Stimulated activated CD4-positive, alpha-beta T cell treated with anti-CD3 and anti-CD28 coated beads, Interleukin-1b, Interleukin-23, amount 100 ng/mL, for 48 hours (primary cell): ENCODE measurements at places on chromosomes 16 and 17.

- no peak for DNase-seq
Observed at GRCh38 chr16:57245472-57246113, 534 bp downstream of the ARL2BP start.

DNA sequence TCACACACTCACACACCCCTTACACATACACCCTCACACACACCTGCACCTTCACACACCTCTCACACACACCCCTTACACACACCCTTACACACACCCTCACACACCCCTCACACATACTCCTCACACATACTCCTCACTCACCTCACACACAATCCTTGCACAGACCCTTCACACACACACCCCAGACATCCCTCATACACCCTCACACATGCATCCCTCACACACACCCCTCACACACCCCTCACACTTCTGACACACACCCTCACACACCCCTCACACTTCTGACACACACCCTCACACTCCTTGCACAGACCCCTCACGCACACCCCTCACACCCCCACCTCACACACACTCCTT, 23.9 kb downstream of the C17orf67 start:
- no peak for DNase-seq

- no peak for DNase-seq
Observed at GRCh38 chr16:51312363-51313150, 161.5 kb upstream of the SALL1 start.

DNA sequence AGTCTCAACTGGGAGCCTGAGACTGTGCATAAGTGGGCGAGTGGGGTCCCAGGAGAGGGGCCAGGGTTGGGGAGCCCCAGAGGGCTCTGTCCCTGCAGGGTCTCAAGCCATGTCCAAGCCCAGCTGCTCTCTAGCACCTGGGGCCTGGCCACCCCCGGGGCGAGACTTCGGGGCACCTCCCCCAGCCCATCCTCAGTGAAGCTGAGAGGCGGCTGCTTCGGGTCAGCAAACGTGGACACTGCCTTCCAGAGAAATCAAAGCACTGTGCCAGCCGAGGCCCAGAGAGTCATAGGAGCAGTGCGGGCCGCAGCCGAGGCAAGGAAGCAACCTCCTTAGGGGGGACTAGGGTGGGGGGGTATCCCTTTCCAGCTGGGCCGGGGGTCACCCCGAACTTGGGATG, 77.5 kb downstream of the ENGASE start:
- DNase-seq, result no peak

DNA sequence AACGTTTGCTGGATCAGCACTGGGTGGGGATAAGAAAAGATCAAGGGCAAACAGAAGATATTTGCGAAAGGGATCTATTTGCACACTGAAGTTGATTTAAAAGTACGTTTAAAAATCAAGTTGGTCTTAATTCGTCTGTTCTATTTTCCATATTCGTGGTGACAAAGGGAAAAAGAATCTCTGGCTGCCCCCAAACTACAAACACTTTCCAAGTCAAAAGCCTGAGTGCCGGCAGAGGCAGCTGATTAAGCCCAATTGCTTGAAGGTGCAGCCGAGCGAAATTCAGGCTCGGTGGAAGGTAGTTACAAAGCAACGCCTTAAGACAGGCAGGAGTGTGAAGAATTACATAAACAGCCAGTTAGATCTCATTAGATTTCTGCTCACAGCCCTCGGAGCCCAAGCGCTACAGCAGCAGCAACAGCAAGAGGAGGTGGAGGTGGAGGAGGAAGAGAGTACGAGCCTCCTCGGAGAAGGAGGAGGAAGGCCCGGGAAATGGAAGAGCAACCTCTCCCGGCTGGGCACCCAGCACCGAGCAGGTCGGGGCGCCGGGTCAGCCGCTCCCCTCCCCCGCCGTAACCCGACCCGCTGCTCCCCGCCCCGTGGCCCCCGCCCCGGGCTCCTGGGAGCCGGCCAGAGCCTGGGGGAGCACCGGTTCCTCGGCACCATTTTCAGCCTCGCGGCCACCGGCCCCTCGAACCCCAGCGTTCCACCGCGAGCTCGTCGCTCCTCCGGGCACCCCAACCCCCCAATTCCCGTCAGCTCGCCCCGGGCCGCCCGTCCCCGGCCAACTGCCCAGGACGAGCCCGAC, 890 bp downstream of the TOB1 start:
- peak; percentile 42 for DNase-seq

GRCh38 chr17:61942085-61942484, 14.3 kb upstream of the INTS2 start:
- no peak for DNase-seq

GRCh38 chr17:30821871-30822723, 2.4 kb downstream of the CRLF3 start:
- DNase-seq, result no peak

DNA sequence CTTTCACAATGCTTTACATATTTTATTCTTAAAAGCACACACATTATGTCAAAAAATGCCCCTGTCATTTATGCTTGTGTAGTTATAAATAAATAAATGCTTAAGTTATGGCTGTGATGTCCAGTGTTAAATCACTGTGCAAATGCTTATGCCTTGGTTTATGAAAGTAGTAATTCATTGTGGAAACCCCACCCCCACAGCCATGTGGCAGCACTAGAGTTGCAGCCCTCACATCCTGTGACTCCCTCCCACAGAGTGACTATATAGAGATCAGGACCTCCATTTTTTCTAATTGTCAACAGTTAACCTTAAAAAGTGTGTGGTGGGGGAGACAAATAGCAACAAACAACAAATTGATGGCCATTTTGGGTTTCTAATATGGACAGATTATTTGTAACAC, 2.4 kb downstream of the SKAP1 start:
- peak; percentile 72 for DNase-seq

GRCh38 chr16:79632289-79632688, 31.8 kb upstream of the MAF start:
- no peak for DNase-seq

GRCh38 chr17:32191306-32191705, 49.0 kb downstream of the RHOT1 start:
- DNase-seq, result no peak

- no peak for DNase-seq
Observed at GRCh38 chr17:72244494-72244893, 123.7 kb downstream of the SOX9 start.

GRCh38 chr17:73901661-73902415, 257.6 kb upstream of the SDK2 start:
- peak; percentile 29 for DNase-seq

GRCh38 chr17:29107084-29107483, 64.1 kb downstream of the PIPOX start:
- DNase-seq, result no peak

- DNase-seq, result no peak
Observed at GRCh38 chr16:2208308-2208707, 2.4 kb downstream of the BRICD5 start.

DNA sequence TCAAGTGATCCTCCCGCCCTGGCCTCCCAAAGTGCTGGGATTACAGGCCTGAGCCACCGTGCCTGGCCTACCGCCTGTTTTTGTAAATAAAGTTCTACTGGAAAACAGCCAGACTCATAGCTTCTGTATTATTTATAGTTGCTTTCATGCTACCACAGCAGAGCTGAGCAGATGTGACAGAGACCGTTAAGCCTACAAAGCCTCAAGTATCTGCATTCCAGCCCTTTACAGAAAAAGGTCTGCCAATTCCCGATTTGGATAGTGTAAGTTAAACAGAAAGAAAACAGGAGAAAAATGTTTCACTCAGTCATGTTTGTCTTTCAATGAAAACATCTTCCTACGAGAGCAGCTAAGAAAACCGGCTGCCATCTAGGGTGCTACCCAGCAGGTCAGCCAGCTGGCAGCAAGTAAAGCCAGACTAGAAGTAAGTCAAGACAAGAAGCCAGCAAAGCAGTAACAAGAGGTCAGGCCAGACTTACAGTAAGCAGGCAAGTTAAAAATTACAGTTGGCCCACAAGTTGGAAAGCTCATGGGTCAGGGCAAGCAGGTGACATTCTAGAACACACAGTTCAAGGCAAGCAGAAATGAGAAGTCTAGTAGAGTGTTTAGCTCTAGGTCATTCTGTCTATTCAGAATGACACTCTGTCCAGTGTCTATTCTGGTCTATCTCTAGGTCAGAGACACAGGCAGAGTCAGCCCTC, 17.7 kb downstream of the NCBP3 start:
- no peak for DNase-seq

DNA sequence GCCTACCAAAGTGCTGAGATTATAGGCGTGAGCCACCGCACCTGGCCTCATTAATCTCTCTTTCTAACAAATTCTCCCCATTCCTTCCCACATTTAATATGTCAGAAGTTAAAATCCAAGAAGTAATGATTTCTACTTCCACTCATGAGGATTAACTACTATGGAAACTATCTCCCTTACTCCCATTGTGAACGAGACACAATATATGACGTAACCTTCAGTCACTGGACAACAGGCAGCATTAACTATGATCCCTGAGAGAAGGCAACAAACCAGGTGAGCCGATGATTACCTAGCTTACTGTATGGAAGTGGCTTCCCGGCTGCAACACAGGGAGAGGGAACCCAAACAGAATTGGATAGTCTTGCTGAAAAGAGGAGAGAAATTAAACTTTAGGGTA, 20.0 kb downstream of the GLG1 start:
- no peak for DNase-seq

DNA sequence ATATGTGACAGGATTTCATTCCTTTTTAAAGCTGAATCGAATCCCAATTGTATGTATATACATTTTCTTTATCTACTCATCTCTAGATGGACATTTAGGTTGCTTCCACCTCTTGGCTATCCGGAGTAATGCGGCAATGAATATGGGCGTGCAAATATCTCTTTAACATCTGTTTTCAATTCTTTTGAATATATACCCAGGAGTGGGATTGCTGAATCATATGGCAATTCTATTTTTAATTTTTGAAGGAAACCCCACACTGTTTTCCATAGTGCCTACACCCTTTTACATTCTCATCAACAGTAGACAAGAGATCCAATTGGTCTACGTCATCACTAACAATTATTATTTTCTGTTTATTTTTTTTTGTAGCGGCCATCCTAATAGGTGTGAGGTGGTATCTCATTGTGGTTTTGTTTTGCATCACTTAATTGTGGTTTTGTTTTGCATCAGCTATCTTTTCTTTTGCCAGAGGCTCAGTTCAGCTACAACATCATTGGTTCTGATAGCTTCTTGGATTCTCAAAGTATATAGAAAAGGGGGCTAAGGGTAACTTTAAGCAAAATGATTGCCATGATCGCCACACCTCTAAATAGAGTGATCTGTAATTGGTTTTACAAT, 25.6 kb upstream of the MAP2K6 start:
- no peak for DNase-seq

DNA sequence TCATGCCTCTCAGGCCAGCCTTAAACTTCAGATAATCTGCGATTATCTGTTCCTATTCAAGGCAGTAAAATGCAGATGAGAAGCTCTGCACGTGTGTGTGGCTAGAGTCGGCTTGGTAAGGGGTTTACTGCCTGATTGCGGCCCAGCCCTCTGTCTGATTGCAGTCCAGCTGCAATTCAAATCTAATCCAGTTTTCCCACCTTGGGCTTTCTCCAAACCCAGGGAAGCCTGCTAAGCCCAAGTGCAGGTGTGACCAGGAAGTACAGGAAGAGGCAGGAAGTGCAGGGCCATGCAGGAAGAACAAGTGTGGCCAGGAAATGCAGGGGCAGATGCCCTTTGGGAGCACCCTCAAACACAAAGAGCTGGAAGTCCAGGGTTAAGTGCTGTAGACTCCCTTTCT, 314.9 kb downstream of the CEP112 start:
- no peak for DNase-seq

- DNase-seq, result no peak
Observed at GRCh38 chr16:78694414-78694813, 595.0 kb downstream of the WWOX start.

DNA sequence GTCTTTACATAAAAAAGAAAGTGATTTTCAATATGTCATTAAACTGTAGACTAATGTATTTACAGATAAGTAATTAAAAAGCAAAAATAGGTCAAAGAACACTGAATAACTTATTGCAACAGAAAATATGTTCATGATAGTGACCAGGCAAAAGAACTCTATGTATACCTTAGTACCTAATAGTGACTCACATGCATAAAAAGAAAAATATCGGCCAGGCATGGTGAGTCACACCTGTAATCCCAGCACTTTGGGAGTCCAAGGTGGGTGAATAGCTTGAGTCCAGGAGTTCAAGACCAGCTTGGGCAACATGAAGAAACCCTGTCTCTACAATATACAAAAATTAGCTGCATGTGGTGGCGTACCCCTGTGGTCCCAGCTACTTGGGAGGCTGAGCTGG, 33.0 kb upstream of the TOM1L1 start:
- no peak for DNase-seq

- no peak for DNase-seq
Observed at GRCh38 chr17:29789196-29790170, 140.5 kb downstream of the SSH2 start.
